ENCODE measurements at places on chromosomes 1 and 21.

GRCh38 chr1:182080955-182081582, 19.6 kb upstream of the ZNF648 start:
- peak; percentile 44 for DNase-seq

- DNase-seq = peak; percentile 79
These were observed 70.2 kb downstream of the SH3GLB1 start for GRCh38 chr1:86774305-86775295.

DNA sequence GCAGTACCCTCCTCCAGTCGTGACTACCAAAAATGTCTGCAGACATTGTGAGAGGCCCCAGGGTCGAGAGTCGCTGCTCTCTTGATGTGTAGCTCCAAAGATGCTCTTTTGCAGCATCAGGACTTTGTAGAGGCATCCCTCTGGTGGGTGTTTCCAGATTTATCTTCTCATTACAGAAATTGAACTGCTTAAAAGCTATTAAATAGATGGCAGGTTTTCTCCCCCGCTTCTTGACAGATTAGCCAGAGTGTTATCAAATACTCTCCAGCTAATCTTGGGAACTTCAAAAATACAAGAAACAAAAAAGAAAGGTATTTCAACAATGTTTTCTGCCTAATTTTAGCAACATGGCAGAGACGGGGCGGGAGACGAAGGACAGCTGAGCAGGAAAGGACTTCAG, 265.2 kb downstream of the KIF26B start:
- no peak for DNase-seq

- DNase-seq = no peak
These were observed 224.0 kb downstream of the FGGY start for GRCh38 chr1:59520827-59521418.

GRCh38 chr1:223299553-223299952, 64.4 kb downstream of the SUSD4 start:
- no peak for DNase-seq

- peak; percentile 4 for DNase-seq
These were observed 24.4 kb upstream of the AGBL4 start for GRCh38 chr1:50047916-50048694.

DNA sequence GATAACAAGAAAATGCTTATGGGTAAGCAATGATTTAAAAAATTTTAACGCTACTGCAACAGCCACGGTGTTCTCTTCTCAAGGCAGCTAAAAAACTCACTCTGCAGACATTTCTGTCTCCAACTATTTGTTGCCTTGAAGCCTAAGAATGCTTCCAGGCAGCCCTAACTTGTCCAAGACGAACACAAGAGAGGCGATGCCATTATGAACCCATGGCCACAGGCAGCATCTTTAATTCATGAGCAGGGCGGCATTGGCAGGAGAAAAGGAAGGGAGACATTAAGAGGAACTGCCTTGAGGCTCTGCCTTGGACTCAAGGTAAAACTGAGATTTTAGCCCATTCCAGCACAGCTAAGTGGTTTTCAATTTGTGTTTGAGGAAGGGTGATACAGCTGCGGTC, 67.5 kb downstream of the KCND3 start:
- DNase-seq = no peak

DNA sequence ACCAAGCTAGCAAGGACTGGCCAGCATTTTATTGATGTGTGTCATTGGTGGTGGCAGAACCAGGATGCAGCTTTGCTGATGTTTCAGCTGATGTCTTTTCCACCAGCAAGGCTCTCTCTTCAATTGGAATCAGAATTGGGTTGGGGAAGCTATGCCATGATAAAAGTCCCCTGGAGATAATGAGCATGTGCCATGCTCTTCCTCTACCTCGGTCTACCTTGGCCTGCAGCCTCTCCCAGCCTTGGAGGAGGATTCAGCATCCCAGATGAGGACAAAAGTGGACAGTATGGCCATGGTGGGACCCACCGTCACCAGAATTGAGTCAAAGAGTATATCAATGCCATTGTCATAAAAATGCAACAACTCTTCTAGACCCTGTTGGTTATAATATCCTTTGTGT, 8.6 kb downstream of the AVPR1B start:
- DNase-seq = no peak

DNA sequence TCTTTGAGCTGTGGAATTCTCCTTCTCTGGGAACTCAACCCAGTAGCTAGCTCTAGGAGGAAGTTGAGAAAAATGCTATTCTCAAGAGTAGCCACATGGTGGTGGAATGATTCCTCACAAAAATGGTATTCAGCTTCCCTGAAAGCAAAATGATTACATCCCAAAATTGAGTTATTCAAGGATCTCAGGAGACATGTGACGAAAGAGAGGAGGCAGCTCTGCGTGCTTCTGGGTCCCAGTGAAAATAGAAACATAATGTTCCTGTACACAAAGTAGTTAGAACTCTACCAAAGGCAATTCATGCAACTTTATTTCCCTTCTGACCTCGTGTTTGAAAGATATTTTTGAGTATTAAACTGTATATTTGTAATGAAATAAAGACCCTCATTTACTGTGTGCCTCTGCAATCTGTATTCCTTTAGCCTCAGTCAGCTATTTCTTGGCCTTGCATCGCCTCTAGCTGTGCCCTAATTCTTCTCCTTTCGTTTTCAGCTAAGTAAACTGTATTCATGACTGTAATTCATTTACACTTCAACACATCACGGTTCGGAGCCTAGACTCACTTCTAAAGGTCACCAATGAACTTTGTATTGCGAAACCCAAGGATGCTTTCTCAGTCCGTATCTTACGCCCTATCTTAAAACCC, 167.3 kb downstream of the FASLG start:
- peak; percentile 19 for DNase-seq

DNA sequence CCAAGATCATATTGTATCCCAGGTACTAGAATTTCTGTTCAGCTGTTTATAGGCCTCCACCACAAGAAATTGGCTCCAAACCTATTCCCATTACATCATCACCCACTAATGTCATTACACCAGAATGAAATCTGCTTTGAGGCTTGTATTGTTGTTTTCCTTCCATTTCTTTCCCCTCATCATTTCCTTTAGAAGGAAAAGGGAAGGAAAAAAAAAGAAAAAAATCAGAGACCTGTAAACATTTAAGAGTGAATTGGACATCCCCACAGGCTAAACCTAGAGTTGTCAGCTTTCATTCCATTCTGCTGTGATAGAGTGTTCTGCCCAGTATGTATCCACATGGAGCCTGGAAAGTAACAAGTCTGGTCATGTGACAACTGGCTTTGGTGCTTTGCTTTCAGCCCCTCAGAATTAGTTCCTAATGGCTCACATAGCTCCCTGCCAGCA, 44.6 kb downstream of the NFYC start:
- no peak for DNase-seq

DNA sequence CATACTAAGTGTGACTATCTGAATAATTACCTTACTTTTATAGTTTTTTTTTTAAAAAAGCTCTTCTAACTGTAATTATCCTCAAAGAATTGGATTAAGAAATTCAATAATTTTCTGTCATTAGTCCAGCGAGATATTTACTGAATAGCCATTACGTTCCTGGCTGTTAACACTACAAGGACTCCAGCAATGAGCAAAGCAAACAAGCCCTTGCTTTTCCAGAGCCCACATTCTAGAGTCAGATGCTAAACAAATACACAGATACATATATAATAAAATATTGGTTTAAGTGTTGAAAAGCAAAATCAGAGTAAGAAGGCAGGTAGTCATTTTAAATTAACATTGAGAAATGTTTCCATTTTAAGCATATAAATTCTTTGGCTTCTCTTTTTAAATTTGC, 118.4 kb downstream of the ATF6 start:
- DNase-seq = no peak

DNA sequence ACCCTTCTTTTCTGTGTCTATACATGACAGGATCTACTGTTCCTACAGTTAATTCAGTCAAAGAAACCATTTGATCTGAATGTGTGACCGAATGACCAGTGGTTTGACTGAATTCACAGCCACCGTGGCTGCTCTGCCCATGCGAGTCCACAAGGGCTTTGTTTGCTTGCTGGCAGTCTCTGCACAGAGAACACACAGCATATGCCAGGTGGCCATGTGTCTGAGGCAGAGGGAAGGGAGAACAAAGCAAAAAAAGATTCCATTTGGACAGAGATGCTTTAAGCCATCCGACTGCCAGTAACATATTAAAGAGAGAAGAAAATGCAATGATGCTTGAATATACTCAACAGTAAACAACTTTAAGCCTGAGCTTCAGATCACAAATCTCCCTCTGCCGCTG, 737.8 kb upstream of the CXADR start:
- DNase-seq = no peak

- no peak for DNase-seq
These were observed 60.3 kb upstream of the C1orf87 start for GRCh38 chr1:60133848-60134247.

GRCh38 chr1:2232255-2232915, 4.3 kb downstream of the SKI start:
- DNase-seq = no peak
